ENCODE measurements at places on chromosomes 2 and 18.

DNA sequence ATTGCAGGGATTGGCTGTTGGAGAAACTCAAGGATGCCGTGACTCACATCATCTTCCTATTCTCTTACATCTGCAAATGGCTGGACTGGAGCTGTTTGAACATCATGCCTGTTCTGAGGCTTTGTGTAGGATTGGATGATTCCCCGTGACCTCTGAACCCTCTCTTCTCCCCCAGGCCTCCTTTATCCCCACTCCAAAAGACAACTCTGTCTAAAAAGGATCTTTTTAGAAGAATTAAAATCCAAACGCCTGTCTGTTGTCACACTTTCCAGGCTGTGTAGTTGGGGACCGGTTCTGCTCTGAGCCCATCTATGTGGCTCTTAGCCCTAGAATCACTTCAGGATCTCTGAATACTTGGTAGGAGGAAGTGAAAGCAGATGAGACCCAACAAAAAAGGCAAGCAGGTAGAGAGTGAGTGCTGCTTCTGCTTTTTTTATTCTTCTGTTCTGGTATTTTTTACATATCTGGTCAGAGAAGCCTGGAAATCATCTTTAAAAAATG, 565 bp downstream of the SP140 start:
- no peak for DNase-seq

DNA sequence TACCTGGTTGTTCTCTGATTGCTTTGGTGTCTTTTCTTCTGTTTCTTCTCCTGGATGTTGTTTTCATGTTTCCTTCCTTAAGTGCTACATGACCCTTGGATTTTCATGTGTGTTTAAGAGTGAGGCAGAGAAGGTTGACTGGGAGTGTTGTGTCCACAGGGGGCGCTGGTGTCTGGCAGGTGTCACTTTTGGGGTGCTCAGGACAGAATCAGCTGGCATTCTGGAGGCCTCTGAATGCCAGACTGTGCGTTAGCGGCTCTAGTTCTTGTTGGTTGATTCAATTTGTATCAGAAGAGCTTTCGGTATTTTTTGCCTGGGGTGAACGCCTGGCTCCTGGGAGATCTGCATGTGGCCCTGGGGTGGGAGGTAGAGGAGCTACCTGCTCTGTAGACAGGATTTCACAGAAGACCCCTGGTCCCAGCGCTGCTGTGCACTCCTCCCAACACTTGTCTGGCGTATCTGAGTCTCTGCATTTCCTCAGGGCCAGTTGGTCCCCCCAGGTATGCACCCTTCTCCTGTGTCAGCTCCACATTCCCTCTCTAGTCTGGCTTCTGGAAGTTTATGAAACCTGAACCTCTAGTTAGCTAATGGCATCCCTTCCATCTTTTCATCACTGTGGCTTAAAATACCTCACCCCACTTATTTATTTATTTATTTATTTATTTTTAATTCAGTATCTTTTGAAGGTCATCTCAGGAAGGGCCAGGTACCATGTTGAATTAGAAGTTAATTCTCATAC, 1.1 kb downstream of the GREB1 start:
- peak; percentile 81 for DNase-seq

DNA sequence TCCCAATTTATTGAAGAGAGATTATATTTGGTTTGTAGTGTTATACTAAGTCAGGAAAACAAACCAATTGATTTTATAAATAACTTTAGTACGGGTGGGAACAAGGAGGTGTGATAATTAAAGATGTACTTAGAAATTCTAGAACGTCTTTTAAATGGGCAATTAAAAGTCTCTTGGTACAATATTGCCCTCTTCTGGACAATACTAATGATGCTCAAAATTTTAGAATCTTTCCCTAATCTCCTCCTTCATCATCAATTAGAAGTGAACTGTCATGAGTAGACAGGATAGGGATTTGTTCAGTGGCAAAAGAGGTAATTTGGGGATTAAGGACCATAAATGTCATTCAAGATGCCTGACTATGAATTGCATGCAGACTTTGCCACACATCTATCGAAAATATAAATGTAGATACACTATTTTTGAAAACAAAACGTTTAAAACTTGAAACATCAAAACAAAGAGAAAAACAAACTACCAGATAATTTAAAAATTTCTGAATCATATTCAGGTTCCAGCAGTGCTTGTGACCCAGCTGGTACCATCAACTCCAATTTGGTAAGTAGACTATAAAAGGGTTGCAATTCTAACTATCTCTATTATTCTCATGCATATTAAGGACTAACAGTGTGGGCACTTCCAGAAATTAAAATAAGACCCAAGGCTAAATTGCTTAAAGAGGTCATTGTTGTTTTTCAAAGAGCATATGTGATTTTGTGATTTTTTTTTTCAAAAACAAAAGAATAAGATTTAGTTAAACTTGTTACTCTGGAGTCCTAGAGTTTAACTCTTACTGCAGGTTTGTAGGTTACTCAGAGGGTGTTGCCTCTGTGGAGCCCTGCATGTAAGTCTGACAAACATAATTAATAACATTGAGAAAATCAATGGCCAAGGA, 123.5 kb downstream of the LAMA3 start:
- DNase-seq = peak; percentile 45

GRCh38 chr18:27959101-27959500, 217.8 kb downstream of the CDH2 start:
- DNase-seq = no peak

DNA sequence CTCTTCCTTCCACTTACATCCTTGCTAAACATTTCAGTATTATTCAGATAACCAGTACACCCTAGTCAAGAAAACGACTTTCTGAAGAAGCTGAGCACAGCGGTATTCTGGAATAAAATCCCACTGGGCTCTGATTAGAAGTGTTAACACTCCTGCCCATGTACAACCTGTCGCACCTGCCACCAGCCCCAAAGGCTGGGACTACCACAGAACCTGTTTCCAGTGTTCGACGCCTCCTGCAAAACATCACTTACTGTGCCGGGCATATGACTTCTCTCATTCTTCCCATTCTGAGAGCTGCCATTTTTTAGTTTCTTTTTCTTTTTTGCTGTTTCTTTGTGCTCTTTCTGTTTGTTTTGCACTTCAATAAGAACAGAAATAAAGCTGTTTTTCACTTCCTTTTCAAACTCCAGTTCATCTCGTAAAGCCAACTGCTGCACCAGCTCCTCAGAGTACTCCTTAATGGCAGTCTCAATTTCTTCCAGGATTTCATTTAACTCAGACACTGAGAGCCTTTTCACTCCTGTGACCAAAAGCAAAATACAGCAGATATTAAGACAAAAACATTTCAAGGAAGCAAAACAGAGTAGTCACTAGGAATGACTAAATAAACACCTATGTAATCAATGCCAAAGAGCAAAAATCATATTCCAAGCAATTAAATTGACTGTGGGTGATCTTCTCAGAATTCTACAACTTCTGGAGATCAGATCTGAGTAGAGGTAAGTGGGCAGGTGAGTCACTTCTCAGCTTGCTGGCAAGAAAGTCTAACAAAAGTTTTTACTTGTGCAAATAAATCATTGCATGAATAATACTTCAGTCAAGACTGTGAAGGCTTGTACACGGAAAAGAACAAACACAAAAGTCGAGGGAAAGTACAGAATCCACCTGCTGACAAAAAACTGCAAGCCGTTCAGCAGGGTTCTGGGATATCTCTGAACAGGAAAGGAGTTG, 19.3 kb downstream of the FEZ2 start:
- DNase-seq = no peak

GRCh38 chr2:107285621-107286299, 399.8 kb upstream of the ST6GAL2 start:
- DNase-seq = no peak

GRCh38 chr2:17543848-17544247, 3.4 kb downstream of the VSNL1 start:
- peak; percentile 91 for DNase-seq

- DNase-seq = no peak
Observed at GRCh38 chr2:46495231-46496030, 16.1 kb downstream of the TMEM247 start.

DNA sequence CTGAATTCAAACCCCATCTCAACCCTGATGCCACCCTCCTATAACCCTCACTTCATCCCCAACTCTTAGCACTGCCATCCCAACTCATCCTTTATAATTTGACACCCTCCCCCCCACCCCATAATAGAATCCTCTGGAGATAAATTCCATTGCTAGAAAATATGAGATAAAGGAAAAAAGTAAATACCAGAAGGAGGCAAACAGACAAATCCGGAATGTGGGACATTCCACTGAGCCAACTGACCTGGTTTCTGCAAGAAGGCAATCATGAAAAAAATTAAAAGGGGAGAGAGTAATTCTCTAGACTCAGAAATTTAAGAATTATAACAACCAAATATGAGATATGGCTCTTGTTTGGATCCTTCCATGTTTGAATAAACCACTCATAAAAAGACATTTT, 132.4 kb downstream of the CYP26B1 start:
- no peak for DNase-seq

- no peak for DNase-seq
Observed at GRCh38 chr2:189104934-189105333, 74.6 kb downstream of the COL5A2 start.

DNA sequence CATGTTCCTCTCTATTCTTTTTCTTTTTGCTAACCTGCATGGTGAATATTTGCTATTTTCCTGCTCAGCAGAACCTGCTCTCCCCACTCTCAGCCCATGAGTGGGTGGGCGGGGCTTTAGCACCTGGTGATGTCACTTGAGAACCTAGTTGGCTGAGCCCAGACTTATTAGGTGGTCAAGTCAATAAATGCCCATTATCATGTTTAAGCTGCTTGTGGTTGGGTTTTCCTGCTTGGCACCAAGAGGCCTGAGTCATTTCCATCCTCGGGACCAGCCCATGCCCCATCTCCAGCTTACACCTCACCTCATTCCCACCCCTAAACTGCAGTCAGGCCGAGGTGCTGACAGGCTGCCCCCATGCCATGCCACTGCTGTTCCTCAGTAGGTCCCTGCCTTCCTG, 226.6 kb downstream of the ANKRD30B start:
- no peak for DNase-seq

Data from GM23338 (cell line).